Activated T-helper 2 cell treated with anti-CD3 and anti-CD28 coated beads, Interferon-gamma antibody, Interleukin-2, Interleukin-4, amounts not matched to agents 10 μg/mL and 5 μg/mL and 100 μg/mL, durations not matched to agents 14 hours and 24 hours and 36 hours (primary cell): ENCODE measurements at places on chromosomes 16 and 17. TPM values are rescaled to one million over a fixed set of nuclear protein-coding genes. Genes with fewer than 3 reads are reported as not detected.

DNA sequence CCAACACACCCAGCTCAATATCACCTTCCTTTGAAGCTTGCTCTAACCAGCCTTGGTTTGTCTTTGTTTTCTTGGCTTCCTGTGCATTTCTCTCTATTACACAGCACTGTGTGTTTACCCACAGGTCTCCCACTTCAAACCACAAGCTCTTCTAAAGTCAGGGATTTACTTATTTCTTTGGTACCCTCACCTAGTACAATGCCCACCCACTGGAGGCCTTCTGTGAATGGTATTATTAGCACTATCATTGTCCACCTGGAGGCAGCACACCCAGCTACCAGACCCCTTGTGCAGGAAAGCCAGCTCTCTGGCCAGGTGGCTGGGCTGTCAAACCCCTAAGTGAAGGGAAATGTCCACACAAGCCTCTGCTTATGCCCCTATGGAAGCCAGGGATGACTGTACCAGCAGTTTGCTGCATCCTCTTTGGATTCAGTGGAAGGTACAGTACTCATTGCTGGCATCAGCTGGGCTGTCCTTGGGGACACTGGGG, 9.4 kb upstream of the TOP2A start:
- DNase-seq: no peak

DNA sequence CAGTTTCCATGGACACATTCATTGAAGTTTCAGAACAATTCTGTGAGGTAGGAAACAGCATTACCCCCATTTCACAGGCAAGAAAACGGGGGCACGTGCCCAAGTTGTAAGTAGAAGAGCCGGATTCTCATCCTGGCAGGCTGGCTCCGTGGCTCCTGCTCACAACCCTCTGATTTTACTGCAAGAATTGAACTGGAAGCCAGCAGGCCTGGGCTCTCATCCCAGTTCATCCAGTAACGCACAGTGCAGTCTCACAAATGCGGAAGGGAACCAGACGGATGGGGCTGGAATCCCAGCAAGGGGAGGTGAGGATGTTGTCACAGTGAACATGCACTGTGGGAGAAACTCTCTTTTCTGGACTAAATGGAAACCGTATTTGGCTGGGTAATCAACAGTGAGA, 40.7 kb upstream of the DOC2B start:
- DNase-seq: no peak

DNA sequence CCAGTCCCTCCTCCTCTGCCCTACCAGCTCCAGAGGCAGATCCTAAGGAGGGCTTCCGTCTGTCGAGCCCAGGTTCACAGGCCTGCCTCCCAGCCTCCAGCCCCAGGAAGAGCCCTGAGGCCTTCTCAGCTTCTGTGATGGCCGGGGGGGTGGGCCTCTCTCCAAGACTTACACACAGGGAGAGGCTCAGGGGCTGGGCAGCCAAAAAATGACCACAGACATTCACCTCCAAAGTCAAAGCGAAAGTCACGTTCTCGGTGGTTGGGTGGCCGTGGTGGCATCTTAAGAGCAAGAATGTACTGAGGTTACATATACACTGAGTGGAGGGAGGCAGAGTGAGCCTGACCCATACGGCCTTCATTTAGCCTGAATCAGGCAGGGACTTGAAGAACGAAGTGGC, 119.1 kb downstream of the CCDC182 start:
- no peak for DNase-seq

GRCh38 chr16:87093804-87094555, 223.2 kb downstream of the C16orf95 start:
- no peak for DNase-seq

- DNase-seq: no peak
Measured at GRCh38 chr17:76585649-76586593, at the start of gene ST6GALNAC2. Gene ST6GALNAC2, minus strand, starts transcription at chr17:76585860. Its CDS starts 52 bp downstream, at chr17:76585808.

GRCh38 chr17:14813649-14814370, 451.3 kb downstream of the PMP22 start:
- DNase-seq: no peak

Gene PFN1
- total RNA-seq: 1,460 and 1,475 TPM in 2 replicates

Gene CCL8
- total RNA-seq: not detected in 2 replicates

Gene AMFR
- 58.8 and 59.8 TPM in 2 replicates for total RNA-seq

Gene TBC1D3H
- total RNA-seq: not detected in 2 replicates
